ENCODE measurements at places on chromosomes 5 and 9.

DNA sequence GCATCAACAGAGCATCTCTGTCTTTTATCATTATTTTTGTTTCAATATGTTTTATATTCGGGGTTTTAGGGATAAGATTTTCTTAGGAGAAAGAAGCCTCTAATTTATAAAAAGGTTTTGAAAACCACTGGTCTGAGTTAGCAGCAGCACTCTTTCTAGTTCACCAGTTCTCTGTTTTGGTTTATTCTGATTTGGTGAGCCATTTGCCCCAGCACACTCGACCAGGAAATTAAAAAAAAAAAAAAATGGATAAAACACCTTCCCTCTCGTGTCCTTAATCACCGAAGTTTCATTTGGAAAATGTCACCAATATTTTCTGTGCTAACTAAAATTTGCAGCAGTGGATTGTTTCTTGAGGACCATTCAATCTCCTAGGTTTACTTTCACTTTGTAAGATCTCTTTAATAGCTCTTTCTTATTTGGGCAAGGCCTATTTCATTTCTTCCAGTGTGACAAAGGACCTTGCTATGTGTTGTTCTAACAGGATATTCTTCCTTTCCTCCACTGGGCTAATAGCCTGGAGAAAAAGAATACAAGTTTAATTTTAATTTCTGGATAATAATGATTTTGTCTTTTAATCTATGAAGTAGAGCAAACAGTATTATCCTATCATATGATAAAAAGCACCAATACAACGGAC is 57.8 kb upstream of the ANXA1 start:
- DNase-seq = no peak

DNA sequence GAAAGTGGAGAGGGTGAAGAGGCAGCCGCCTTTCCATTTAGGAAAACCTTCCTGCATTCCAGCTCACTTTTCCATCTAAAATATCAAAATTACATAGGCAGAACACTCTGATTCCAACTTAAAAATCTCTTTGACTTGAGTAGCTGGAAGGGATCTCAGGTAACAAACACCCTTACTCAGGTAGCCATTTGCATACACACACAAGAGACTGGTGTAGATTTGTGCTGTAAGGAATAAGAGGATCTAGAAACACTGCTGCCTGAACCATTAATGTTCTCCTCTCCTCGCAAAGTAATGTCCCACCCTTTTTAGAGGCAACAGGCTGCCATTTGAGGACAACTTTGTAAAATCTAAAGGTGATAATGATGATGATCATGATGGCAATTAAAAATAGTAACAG is 53.5 kb downstream of the BNC2 start:
- no peak for DNase-seq

DNA sequence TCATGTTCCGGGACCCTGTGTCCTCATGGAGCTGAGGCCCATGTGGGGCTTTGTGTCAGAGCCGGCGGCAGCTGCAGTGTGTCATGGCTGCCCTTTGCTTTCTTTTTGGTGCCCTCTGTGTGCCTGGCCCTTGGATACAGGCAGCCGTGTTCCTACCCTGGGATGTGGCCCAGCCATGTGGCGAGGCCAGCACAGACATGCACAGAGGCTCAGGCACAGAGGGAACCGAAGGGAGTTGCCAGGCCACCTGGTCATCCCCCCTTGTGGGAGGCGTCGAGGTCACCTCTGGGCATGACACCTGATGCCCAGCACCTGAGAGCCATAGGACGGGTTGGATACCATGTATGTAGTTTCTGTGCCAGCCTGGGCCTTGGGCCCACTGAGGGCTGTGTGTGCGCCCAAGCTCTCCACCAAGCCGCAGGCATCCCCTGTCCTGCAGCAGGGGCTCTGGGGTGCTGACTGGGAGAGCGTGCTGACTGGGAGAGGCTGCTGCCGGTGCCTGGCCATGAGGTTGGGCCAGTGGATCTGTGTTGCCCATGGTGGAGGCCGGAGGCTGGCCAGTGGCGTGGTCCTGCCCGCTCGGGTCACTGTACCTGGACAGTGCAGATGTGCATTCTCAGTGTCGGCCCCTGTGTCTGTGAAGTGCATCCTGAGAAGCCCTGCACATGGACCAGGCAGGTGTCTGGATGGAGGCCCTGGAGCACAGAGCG is 4.8 kb downstream of the NKD2 start:
- no peak for DNase-seq

- no peak for DNase-seq
Observed at GRCh38 chr5:179008667-179009066, 13.5 kb upstream of the GRM6 start.

- no peak for DNase-seq
Observed at GRCh38 chr5:72587661-72588308, 80.6 kb upstream of the ZNF366 start.

DNA sequence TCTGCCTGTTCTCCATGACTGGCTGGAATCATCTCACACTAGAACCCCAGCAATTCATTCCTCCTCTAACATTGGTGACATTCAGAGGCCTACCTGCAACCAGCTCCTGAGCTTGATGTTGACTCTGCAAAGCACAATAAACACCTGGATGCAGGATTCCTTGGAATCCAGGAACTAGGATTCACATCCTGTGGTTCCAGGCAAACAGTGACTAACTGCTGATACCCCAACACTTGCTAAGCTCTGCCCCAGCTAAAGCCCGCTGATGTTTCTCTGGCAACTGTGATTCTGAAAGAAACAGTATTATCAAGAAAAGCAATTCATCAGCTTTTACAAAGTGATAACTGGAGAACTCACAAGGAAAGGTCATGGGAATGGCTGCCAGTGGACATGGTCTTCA is 29.2 kb downstream of the SUSD1 start:
- no peak for DNase-seq

- no peak for DNase-seq
Observed at GRCh38 chr9:35861161-35861897, 8.9 kb downstream of the OR13J1 start.

DNA sequence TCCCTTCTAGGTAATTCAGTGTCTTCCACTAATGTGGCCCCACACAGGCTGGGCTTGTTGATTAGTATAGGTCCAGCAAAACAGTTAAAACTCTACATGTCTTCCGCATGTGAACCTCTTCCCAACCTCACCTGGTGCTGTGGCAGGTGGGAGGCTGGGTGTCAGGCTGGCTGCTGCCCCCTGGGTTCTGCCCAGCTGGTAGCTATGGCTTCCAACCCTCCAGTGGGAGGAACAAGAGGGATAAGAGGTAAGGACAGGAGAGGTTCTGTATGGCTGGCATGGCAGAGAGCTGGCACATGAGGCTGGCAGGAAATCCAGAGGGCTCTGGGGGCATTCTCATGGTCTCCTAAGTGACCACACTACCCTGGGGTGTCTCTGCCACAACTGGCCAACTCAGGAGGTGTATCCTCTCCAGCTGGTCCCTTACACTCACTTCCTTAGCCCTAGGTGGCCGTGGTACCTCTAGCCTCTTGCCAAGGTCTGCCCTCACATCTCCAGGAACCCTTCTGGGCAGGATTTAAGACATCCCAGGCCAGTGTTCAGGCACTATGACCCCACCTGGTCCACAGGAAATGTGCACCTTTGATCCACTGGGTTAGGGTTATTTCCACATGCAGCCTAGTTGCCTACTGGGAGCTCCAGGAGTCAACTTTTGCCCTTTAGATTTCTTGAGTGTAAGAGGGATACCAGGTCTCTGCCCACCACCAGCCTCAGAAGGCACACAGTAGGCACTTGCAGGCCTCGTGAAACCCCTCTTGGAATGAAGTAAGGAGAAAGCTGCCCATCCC is 41.7 kb downstream of the AHRR start:
- no peak for DNase-seq

DNA sequence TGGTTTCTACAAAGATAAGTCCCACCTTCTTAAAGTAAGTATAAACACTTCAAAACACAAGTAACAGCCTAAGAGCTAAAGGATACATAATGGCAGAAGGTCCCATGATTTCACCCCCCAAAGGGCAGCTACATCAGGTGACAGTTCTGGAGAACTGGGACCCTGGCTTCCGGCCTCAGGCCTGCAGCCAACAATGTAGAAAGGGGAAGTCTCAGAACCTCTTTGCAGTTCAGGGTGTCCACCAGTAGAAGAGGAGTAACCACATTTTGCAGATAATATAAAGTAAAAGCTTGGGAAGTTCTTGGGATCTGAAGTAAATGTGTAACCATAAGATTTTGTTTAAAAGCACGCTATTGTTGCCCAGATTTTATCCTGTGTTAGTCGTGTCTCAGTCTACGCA is 267.4 kb upstream of the VLDLR start:
- DNase-seq = no peak

- DNase-seq = no peak
Observed at GRCh38 chr9:125496313-125496834, 210.6 kb downstream of the MAPKAP1 start.

- no peak for DNase-seq
Observed at GRCh38 chr9:126564128-126564527, 49.6 kb upstream of the LMX1B start.
